GM23248 (cell line): ENCODE measurements at places on chromosomes 3 and 15. TPM values are rescaled to one million over a fixed set of nuclear protein-coding genes. Genes with fewer than 3 reads are reported as not detected.

The LYSMD2 gene
- 6.3 and 7.5 TPM in 2 replicates for total RNA-seq

The ITIH4 gene
- total RNA-seq: 0.11 TPM in 1 of 2 replicates, not detected in the other

The PCLAF gene
- 16.0 and 21.2 TPM in 2 replicates for total RNA-seq

The DNAH12 gene
- total RNA-seq: 0.54 TPM in 1 of 2 replicates, not detected in the other

DNA sequence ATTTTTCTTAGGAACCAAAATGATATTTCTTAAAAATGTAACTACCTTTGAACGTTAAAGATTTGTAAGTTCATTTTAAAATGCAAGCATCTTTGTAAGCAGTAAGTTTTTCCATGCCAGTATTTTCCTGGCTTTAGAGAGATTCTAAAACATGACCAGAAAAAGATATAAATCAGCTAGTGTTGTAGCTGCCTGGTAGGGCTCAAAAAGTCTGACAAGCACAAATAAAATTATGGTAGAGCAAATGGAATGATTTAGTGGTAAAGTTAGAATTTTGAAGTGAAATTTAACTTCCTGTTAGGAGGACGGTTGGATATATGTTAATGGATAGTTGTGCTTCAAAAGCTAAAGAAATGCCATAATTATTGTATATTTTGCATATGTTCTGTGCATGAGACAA, 29.7 kb downstream of the GABRR3 start:
- no peak for DNase-seq
